Activated CD4-positive, alpha-beta T cell treated with anti-CD3 and anti-CD28 coated beads for 36 hours (primary cell): ENCODE measurements at places on chromosomes 7 and 10. TPM values are rescaled to one million over a fixed set of nuclear protein-coding genes. Genes with fewer than 3 reads are reported as not detected.

The ZNF3 gene
- 18.8 TPM for total RNA-seq

The PTPRN2 gene
- 0.51 TPM for total RNA-seq

The LBX1 gene
- not detected for total RNA-seq

The NPFFR1 gene
- total RNA-seq, result not detected

The GHRHR gene
- total RNA-seq, result not detected

The SMO gene
- total RNA-seq, result 0.71 TPM

The CACUL1 gene
- total RNA-seq, result 20.1 TPM

The AGR2 gene
- total RNA-seq, result not detected

The C7orf25 gene
- 2.7 TPM for total RNA-seq

The TACC2 gene
- not detected for total RNA-seq

The ST8SIA6 gene
- total RNA-seq, result not detected

The C7orf33 gene
- not detected for total RNA-seq

The GIMAP6 gene
- 21.6 TPM for total RNA-seq

The MCM10 gene
- total RNA-seq, result 86.2 TPM

DNA sequence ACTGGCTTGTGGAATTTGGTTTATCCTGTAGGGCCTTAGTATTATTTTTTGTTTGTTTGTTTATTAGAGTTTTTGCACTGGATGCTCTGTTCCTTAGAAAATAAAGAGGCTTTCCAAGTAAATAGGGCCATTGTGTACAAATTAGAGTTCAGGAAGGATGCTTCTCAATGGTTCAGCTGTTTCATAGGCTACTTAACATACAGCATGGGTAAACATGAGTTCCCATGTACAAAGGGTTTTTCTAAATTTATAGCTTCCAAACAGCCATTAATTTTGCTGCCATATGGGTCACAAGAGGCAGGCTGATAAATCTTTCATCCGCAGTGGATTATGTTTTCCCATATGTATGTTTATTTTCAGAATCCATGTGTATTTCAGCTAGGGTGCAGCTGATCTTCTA lies 121.6 kb upstream of the WDR11 start:
- H3K27ac ChIP-seq, result no peak overlapping the region
- no peaks in the 10 kb centered on the region for H3K36me3 ChIP-seq
- no peaks in the 10 kb centered on the region for H3K4me1 ChIP-seq
- no peak for DNase-seq

GRCh38 chr10:48557511-48558123 lies 47.3 kb downstream of the ARHGAP22 start:
- no peaks in the 10 kb centered on the region for H3K36me3 ChIP-seq
- no peak overlapping the region for H3K4me3 ChIP-seq
- DNase-seq, result no peak
- H3K27me3 ChIP-seq, result no peaks in the 10 kb centered on the region
- H3K27ac ChIP-seq, result no peak overlapping the region
- no peaks in the 10 kb centered on the region for H3K4me1 ChIP-seq

GRCh38 chr7:30087371-30087770 lies 47.4 kb upstream of the MTURN start:
- no peaks in the 10 kb centered on the region for H3K27me3 ChIP-seq
- H3K4me1 ChIP-seq, result no peaks in the 10 kb centered on the region
- no peaks in the 10 kb centered on the region for H3K36me3 ChIP-seq
- H3K27ac ChIP-seq, result no peak overlapping the region

DNA sequence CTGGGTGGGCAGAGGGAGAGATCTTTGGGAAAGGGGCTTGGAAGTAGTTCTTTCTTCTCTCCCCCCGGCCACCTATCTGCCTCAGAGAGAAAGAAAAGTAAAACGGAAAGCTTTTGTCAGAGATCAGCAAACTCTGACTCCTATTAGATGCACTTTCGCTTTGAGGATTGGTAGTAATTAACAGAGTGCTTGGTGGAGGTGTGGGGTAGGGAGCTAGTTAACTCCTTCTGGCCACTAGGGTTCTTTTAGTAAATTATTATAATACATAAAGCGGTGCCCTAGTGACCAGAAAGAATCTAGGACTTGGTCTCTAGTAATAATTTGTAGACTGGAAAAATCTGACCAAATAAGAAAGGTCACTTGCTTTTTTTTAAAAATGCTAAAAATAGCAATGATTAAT lies 54.6 kb downstream of the CPVL start:
- DNase-seq, result peak; percentile 27
- peak overlapping the region; percentile 70 for H3K4me3 ChIP-seq
- H3K27me3 ChIP-seq, result peaks cover 2% of the 10 kb centered on the region
- peak overlapping the region; percentile 91 for H3K27ac ChIP-seq
- peaks cover 12% of the 10 kb centered on the region for H3K4me1 ChIP-seq
- no peaks in the 10 kb centered on the region for H3K36me3 ChIP-seq

DNA sequence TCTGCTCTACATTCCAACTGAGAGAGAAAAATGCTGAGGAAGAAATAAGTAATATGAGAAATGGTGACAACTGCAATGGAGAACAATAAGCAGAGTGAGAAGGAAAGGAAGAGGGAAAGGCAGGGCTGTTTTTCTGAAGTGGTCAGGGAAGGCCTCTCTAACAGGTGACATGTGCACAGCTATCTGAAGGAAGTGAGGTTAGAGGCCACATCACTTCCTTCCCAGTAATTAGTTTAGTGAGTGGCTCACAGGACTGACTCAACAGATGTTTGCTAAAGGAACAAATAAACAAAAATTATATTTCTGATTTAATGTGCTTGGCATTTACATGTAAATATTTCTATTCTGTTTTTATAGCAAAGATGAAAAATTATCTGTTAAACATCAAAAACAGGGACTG lies 77.9 kb downstream of the ARHGAP21 start:
- H3K4me3 ChIP-seq, result no peak overlapping the region
- no peak for DNase-seq
- H3K4me1 ChIP-seq, result peaks cover 2% of the 10 kb centered on the region

DNA sequence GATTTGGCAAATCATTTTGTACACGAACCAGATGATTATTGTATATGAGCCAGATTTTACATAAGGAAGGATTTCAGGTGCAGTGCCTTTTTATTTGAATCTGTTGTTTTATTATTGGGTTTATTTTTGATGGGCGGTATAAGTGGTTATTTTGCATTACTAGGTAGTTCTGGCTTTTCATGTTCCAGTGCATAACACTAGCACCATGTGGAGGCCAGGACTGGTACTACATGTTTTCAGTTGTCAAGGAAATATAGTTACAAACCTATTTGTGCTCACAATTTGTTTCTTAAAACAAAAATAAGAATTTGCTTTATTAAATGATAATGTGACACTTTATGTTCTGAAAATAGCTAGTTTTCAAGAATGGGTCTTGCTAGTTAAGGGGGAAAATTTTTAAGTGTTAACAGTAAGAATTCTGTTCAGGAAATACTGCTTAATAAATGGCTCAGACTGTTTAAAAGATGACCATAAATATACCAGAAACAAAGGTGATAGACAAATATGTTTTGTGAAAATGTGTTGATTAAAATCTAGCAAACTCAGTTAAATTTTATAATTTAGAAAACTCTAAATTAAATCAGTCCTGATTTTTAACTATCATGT lies 7.1 kb upstream of the SEMA3E start:
- no peak overlapping the region for H3K4me3 ChIP-seq
- no peak overlapping the region for H3K27ac ChIP-seq
- peak; percentile 11 for DNase-seq
- no peaks in the 10 kb centered on the region for H3K27me3 ChIP-seq
- no peaks in the 10 kb centered on the region for H3K4me1 ChIP-seq
- no peaks in the 10 kb centered on the region for H3K36me3 ChIP-seq

- H3K4me1 ChIP-seq, result no peaks in the 10 kb centered on the region
- no peak overlapping the region for H3K27ac ChIP-seq
- H3K27me3 ChIP-seq, result no peaks in the 10 kb centered on the region
- no peak overlapping the region for H3K4me3 ChIP-seq
- no peak for DNase-seq
Measured at GRCh38 chr10:81219758-81220157, 655.2 kb upstream of the NRG3 start.

GRCh38 chr7:1439373-1440363 lies 19.6 kb downstream of the MICALL2 start:
- no peaks in the 10 kb centered on the region for H3K36me3 ChIP-seq
- no peak overlapping the region for H3K4me3 ChIP-seq
- no peaks in the 10 kb centered on the region for H3K4me1 ChIP-seq
- DNase-seq, result no peak

- no peaks in the 10 kb centered on the region for H3K4me1 ChIP-seq
- H3K27ac ChIP-seq, result no peak overlapping the region
- peaks cover under 1% of the 10 kb centered on the region for H3K36me3 ChIP-seq
- H3K4me3 ChIP-seq, result no peak overlapping the region
- H3K27me3 ChIP-seq, result no peaks in the 10 kb centered on the region
Measured at GRCh38 chr7:105945848-105946247, 17.2 kb upstream of the CDHR3 start.

DNA sequence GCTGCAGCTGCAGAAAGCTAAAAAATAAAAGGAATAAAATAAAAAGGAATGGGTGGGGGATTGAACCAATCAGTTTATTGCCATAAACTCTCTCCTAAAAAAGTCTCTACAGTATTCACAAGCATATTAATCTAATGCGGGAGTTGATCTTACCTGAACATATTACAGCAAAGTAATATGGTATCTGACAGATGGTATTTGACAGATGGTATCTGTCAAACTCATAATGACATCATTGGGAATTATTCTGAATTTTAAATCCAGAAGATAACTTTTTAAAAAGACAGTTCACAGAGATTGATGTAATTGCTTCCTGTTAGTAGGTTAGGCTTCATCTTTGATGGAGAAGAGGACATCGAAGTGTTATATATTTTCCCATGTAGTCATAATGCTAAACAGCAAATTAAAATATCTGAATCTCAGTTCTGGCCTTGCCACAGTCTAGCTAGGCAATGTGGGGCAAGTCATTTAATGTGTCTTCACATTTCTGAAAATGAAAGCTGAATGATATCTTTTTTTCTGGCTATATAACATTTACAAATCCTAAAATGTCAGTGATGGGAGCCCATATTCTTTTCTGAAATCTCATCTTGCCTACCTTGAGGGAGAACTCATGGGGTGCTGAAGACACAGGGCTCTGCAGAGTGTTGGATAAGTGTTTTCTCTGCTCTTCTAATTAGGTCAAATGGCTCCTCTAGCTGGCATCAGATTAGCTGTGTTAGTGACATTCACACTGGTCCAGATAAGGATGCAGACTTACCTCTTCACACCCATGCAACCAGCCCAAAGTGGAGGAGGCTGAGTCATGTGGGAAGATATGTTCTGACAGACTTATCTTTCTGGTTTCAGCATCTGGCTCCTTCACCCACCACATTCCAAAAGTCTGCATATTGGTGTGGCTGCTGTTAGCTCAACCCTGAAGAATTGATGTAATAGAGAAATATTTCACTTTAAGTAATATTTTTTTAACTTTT lies 2.1 kb upstream of the LIPM start:
- DNase-seq, result peak; percentile 51
- no peak overlapping the region for H3K4me3 ChIP-seq
- peaks cover 26% of the 10 kb centered on the region for H3K27me3 ChIP-seq
- no peak overlapping the region for H3K27ac ChIP-seq
- H3K4me1 ChIP-seq, result peaks cover 12% of the 10 kb centered on the region

- DNase-seq, result no peak
- H3K4me1 ChIP-seq, result no peaks in the 10 kb centered on the region
- H3K27me3 ChIP-seq, result peaks cover 4% of the 10 kb centered on the region
- H3K36me3 ChIP-seq, result no peaks in the 10 kb centered on the region
Measured at GRCh38 chr10:85874208-85874607, 492.4 kb downstream of the GRID1 start.

GRCh38 chr7:83697804-83698530 lies 49.0 kb upstream of the SEMA3E start:
- DNase-seq, result no peak
- H3K27me3 ChIP-seq, result no peaks in the 10 kb centered on the region

- H3K4me1 ChIP-seq, result no peaks in the 10 kb centered on the region
- H3K36me3 ChIP-seq, result no peaks in the 10 kb centered on the region
- no peak overlapping the region for H3K4me3 ChIP-seq
Measured at GRCh38 chr7:109806548-109806947, 1236.9 kb downstream of the DNAJB9 start.

- no peak for DNase-seq
- H3K36me3 ChIP-seq, result peaks cover 34% of the 10 kb centered on the region
- peaks cover 87% of the 10 kb centered on the region for H3K4me1 ChIP-seq
- H3K4me3 ChIP-seq, result no peak overlapping the region
Measured at GRCh38 chr7:129906700-129907099, 46.1 kb downstream of the UBE2H start.

- no peak overlapping the region for H3K4me3 ChIP-seq
- DNase-seq, result no peak
- peaks cover 29% of the 10 kb centered on the region for H3K4me1 ChIP-seq
- H3K36me3 ChIP-seq, result peaks cover 3% of the 10 kb centered on the region
- H3K27me3 ChIP-seq, result peaks cover 33% of the 10 kb centered on the region
Measured at GRCh38 chr10:89160339-89160738, 46.8 kb downstream of the CH25H start.
